Thoracic aorta (tissue), 2 donors: ENCODE measurements at places on chromosomes 16 and 17. TPM values are rescaled to one million over a fixed set of nuclear protein-coding genes. Genes with fewer than 3 reads are reported as not detected.

DNA sequence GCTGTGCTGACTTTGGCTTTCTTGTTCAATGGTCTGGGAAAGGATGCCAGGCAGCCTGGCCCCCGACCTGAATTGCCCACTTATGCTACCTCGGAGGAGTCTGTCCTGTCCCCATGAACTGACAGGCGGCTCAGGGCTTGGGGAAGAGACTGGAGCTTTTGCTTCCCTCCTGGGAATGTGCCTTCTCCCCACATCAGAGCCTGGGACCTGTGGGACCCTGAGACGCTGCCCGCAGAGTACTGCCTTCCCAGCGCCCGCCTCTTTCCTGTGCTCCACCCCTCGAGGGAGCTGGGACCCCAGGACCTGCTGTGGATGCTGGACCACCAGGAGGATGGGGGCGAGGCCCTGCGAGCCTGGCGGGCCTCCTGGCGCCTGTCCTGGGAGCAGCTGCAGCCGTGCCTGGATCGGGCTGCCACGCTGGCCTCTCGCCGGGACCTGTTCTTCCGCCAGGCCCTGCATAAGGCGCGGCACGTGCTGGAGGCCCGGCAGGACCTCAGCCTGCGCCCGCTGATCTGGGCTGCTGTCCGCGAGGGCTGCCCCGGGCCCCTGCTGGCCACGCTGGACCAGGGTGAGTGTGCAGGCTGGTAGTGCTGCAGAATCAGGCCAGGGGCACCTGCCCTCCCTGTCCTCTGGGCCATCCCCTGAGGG, 18.5 kb downstream of the FCSK start:
- H3K4me3 ChIP-seq = no peak overlapping the region
- no peak overlapping the region for H3K27ac ChIP-seq
- DNase-seq = no peak
- no peaks in the 10 kb centered on the region for H3K27me3 ChIP-seq
- peaks cover 26% of the 10 kb centered on the region for H3K36me3 ChIP-seq

Gene NUDT7
- 2.7 TPM for total RNA-seq

Gene ARL5C
- 0.27 TPM for total RNA-seq

DNA sequence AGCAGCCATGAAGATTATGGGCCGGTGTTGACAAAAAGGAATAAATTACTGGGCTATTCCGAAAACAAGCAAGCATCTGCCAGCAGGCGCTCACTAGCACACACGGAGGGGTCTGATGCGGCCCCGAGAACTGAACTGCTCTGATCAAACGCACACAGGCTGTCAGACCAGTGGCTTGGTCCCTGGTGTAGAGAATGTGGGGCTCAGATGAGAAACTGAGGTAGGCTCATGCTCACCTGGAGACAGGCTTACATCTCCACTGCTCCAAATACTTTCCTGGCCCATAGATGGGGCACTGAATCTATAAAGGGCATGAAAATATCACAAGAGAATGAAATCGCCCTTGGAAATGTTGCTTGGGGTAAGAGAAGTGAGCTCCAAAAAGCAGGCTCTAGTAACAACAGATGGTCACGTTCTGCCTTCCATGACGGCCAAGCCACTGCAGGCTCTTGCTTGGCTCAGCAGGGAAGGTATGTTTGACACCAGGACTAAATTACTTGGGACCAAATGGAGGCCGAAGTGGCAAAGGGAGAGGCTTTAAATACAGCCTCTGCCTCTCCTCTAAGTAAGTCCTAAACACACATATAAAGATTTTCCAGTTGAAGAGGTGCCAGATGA, 5.4 kb downstream of the ABR start:
- H3K4me1 ChIP-seq = peaks cover 21% of the 10 kb centered on the region
- H3K4me3 ChIP-seq = no peak overlapping the region
- no peaks in the 10 kb centered on the region for H3K36me3 ChIP-seq
- H3K27ac ChIP-seq = no peak overlapping the region
- no peak for DNase-seq

Gene ADORA2B
- total RNA-seq = not detected

DNA sequence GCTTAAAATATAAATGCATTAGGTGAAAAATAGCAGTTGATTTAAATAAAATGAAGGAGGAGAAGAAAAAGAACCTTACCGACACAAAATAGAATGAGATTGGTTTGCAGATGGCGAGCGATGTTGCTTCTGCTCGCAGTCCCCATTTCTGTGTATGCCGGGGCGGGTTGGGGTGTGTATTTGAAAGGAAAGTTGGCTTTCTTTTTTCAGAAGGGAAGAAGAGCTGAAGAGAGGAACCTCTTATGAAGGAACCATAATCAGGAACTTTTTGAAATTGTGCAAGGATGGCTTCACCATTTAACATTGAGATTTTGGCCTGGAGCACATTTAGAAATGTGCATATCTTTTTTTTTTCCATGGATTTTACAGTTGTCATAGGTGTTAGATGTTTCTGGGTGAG, at the start of gene IGSF6:
Gene IGSF6, minus strand, starts transcription at position 156 of the 400 bp plus-strand sequence. Its CDS starts 10 bp downstream, at position 146.
- H3K4me3 ChIP-seq = peak within 1 kb of the TSS; percentile 36
- H3K27ac ChIP-seq = no peak within 1 kb of the TSS
- no peaks in the 10 kb centered on the region for H3K36me3 ChIP-seq
- no peaks in the 10 kb centered on the region for H3K4me1 ChIP-seq

DNA sequence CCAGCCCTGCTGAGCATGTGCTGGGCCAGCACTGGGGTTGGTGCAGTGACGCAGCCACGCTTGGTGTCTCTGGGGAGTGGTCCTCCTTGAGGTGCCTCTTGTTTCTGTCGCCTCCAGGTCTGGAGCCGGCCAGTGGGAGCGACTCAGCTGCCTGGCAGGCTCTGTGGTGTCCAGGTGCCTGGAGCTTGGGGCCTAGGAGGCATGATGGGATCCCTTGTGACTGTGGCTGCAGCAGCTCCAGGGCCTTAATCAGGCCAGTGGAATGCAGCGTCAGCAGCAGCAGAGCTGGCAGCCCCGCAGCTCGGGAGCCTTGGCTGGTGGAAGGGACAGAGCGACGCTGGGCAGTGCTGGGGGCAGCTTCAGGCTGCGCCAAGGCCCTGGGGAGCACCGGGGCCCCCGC, 74.7 kb upstream of the CIBAR2 start:
- no peaks in the 10 kb centered on the region for H3K36me3 ChIP-seq
- no peak overlapping the region for H3K4me3 ChIP-seq
- H3K4me1 ChIP-seq = no peaks in the 10 kb centered on the region
- peak overlapping the region; percentile 23 for H3K27ac ChIP-seq
- no peak for DNase-seq
